NCI-H1048 (cell line): ENCODE measurements at places on chromosomes 13 and 19.

DNA sequence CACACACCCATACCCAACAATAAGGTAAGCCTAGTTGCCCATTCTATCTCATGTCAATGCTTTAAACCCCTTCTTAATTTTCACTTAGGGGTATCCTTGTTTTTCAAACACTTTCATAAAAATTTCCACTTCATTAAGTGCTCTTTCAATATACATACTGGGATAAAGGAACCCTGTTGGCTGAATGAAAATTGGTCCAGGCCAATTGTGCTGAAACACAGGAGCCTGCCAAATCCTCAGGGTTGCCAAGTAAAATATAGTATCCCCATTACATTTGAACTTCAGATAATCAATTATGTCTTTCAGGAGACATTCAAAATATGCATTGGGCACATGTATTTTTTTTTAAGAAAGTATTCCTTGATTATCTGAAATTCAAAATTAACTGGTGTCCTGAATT, 1131.1 kb downstream of the SLITRK1 start:
- DNase-seq, result no peak

DNA sequence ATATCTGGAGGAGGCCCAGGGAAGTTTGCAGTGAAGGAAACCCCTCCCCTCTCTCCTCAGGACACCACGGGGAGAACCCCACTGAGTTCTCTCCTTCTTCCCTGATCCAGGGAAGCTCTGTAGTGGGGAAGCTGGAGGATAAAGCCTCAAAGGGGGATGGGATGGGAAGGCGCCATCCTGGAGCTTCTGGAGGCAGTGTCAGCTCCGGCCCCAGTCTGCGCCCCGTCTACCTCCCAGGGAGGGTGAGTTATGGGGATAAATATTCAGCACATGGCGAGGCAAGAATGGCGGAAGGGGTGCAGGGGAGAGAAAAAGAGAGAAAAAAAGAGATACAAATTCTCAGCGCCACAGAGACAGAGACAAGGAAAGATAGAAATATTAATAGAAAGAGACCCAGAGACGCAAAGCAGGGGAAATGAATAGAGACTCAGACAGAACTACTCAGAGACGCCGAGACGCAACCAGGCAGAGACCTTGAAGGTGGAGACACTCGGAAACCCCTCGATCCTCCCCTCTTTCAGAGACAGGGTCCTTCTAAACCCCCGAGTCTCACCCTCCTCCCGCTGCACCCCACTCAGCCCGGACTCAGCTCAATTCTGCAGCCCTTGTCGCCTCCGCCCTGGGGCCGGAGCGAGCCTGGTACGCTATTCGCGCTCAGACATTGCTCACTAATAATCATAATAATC, 23.6 kb downstream of the OLFM2 start:
- no peak for DNase-seq

DNA sequence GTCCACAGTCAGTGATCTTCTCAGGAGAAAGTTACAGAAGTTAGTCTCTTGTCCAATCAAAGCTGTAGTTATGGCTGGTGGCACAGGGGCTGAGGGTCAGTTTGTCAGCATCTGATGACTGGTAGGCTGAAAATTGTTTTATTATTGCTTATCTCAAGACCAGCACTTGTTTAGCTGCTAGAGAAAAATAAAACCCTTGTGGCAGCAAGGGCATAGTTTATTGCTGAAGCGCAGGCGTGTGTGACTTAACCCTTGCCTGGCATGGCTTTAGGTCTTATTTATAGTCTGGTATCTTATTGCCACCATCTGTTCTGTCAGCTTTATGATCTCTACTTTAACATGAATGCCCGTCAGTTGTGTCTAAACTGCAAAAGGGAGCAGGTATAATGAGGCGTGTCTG, 154.7 kb downstream of the USP12 start:
- no peak for DNase-seq

DNA sequence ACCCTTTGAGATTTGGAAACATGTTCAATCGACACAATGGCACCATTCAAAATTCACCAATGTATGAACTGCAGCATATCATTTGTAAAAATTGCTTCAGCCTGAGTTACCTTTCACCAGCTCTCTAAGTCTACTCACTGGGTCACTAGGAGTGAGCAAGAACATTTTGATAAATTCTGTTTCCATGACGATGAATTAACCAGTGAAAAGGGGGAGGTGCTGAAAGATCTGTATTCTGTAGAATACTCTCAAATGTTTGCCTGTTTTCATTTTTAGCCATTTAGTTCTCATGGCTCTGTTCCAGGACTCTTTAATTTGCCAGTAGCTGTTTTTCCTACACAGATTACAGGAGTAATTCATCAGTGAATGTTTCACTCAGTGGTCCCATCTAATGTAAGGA, 883.4 kb downstream of the DIAPH3 start:
- no peak for DNase-seq

DNA sequence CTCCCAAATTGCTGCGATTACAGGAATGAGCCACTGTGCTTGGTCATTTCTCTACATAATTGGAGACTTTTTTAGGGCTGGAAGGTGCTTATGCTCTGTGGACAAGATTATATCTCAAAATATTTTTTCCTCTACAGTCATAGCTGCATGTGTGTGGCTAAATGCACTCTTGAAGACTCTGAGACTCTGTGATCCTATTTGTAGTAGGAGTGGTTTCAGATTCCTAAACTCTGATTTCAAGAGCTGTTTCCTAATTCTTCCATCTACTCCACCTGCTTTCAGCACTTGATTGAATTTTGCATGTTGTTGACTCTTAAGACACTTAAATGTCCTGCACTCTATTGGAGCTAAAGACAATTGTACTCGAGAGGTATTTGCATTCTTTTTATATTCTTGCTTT, 78.0 kb downstream of the KLF5 start:
- no peak for DNase-seq

DNA sequence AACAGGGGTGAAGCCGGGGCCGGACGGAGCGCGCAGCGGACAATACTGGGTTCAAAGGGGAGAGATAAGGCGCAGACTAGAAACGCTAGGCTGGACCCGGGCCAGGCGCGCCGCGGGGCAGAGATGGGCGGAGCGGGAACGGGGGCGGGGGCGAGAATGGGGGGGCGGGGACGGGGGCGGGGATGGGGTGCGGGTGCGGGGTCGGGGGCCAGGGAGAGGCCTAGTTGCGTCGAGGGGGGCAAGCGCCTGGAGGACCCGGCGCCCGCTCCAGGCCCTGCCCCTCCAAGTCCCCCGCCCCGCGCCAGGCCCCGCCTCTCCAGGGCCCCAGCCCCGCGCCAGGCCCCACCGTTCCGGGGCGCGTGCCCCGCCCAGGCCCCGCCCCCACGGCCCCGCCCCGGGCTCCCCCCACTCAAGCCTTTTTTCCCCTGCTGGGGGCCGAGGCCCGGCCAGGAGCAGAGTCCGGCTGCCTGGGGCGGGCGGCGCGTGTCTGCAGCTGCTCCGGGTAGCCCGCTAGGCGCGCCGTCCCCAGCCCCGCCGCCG, at the start of gene CERS4:
TSS of gene CERS4 (plus strand) at position 449 of the 540 bp plus-strand sequence. CDS start 41,707 bp downstream, outside the sequence.
- no peak for DNase-seq

- DNase-seq, result no peak
These were observed 57.9 kb downstream of the KCTD12 start for GRCh38 chr13:76828316-76828741.

DNA sequence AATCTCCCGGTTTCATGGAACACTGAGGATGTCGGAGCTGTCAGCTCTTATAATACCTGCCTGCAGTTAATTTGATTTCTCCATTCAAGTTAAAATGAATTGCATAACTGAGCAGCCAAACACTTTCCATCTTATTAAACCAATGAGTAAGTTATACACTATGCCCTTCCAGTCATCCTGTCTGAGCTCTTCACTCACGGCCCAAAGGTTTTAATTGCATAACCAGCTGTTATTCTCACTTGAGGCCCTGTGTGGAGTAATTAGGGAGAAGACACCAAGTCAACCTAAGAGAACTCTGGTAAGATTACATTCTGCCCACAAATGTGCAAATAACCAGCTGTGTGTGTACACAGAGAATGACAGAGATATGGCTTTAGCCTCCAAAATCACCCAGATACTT, 303.5 kb downstream of the TBC1D4 start:
- DNase-seq, result no peak

GRCh38 chr19:964116-964520, 20.0 kb upstream of the WDR18 start:
- no peak for DNase-seq

GRCh38 chr19:45215391-45216191, 29.6 kb downstream of the EXOC3L2 start:
- DNase-seq, result no peak

DNA sequence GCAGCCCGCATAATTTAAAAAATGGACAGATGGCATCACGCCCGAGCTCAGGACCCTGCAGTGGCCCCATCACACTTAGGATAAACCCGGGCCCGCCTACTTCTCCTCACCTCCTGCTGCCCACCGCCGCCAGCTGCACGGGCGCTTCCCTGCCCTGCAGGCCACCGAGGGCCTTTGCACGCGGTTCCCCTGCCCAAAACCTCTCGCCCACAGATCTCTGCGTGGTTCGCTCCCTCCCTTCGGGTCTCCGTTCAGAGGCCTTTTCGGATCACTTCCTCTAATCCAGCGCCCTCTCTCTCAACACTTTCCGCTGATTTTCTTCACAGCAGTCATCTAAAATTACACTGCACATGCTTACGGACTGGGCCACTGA, 1.8 kb downstream of the SHISA7 start:
- DNase-seq, result no peak

- DNase-seq, result no peak
These were observed 4.6 kb downstream of the SCAF1 start for GRCh38 chr19:49646586-49646985.

GRCh38 chr13:40503011-40503410, 163.4 kb downstream of the FOXO1 start:
- DNase-seq, result no peak

- DNase-seq, result no peak
These were observed 492.9 kb downstream of the PCDH20 start for GRCh38 chr13:60922576-60923231.

GRCh38 chr19:24004166-24004565, 82.8 kb upstream of the ZNF254 start:
- DNase-seq, result no peak

GRCh38 chr19:48117515-48118130, 7.0 kb upstream of the PLA2G4C start:
- no peak for DNase-seq

GRCh38 chr13:94121686-94122085, 357.8 kb downstream of the DCT start:
- DNase-seq, result no peak

DNA sequence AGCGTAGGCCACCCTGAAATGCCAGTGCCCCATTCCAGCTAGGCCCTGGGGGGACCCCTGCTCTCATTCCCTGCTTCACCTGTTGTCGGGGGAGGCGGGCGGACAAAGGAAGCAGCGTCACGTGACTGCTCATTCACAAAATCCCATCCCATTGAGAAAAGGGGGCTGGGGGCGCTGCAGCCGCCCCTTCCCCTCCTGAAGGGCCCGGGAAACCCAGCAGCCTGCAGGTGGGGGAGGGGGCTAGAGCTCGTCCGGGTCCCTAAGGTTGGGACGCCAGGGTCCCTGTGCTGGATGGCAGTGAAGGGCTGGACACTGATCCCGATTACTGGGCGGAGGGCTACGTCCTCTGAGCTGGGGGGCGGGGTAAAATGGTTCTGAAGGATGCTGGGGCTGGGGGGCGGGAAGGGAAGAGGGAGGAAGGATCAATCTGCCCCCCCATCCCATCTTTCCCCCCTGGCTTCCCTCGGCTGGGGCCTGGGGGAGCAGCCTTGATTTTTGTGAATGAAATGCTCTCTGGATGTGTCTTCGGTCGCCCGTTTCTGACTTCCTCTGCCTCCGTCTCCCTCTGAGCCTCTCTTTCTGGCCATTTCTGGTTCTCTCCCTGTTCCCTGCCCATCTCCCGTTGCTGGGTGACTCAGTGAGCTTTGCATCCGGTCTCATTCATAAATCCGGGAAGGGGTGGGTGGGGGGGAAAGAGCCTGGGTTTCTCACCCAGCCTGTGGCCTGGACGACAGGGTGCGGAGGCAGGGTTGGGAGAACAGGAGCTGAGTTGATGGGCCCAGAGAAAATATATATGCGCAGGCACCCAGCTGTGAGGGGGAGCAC, 816 bp downstream of the SPRED3 start:
- no peak for DNase-seq

DNA sequence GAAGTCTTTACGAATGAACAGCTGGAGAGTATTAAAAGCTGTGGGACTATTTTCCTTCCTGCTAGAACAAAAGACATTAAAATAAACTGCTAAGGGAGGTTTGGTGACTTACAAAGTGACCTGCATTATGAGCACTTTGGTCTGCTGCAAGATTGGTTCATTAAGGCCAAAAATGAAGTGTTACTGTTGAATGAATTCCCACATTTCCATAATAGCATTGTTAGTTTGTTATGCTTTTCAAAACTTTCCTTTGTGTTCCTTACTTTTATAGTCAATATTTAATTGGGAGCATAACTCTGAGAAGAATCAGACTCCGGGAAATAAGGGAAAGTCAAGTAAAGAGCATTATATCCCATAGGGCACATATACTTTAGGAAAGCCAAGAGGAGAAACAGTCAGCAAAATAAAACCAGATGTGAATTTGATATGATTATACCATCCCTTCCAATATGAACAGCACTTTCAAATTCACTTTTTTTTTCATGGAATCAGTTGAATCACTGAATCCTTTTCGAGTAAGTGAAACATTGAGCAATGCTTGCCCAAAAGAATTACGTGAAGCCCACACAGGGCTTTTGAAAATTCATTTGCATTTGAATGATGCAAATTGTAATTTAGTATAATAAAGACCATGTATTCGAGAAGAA, 112.6 kb downstream of the KCTD12 start:
- DNase-seq, result no peak
